ENCODE measurements at places on chromosomes 5 and 9. TPM values are rescaled to one million over a fixed set of nuclear protein-coding genes. Genes with fewer than 3 reads are reported as not detected.

DNA sequence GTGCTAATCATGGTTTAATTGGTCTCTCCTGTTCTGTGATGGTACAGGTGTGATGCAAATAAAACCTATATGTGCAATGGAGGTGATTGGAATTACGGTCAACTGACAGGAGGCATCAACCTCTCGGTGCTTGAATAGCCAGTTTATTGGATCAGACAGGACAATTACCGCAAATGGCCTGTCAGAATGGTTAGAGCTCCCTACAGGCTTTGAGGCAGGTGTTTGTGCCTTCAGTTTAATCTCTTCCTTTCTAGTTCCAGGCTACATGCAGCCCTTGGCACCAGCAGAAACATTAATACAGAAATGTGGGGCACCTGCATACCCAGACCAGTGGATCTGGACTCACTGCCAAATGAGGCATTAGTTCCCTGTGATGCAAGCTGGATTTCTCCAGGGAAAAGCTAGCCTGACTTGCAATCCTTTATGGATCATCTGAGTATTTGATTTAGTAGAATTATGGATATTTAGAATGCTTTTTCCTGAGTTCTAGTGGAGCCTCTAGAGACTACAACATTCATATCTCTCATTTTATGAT lies 128.6 kb downstream of the MAT2B start:
- DNase-seq, result no peak

- no peak for DNase-seq
Observed at GRCh38 chr5:35822511-35822910, 34.2 kb upstream of the IL7R start.

- no peak for DNase-seq
Observed at GRCh38 chr9:134316449-134317160, 9.7 kb upstream of the RXRA start.

DNA sequence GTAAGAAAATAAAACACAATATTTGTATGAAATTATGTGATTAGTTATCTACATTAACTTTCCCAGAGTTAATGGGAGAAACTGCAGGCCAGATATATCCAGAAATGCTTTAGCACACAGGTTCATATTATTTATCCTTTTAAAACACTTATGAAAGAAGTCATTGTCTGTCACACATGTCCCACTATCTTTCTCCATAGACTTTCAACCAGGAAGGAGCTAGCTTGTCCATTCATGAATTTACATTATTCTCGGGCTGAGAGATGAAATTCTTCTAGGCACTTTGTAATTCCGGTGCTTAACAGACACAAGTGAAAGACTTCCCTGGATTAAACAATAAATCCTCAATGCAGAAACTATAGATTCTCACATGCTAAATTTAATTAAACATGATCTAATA lies 1043.2 kb downstream of the CDH9 start:
- no peak for DNase-seq

DNA sequence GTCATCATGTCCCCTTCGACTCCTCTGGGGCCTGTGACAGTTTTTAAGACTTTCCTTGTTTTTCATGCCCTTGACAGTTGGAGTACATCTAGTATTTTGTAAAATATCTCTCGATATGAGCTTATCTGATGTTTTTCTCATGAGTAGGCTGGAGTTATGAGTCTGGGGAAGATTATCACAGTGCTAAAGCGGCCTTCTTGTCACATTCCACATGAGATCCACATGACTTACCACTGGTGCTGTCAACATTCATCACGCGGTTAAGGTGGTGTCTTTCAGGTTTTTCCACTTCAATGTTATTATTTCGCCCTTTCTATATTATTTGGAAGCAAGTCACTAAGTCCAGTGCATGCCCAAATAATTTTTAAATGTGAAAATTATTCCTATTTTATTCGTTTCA lies 17.1 kb upstream of the CAST start:
- DNase-seq, result no peak

- DNase-seq, result no peak
Observed at GRCh38 chr9:84331119-84331809, 9.3 kb downstream of the SLC28A3 start.

GRCh38 chr9:122354536-122355199 lies 16.2 kb upstream of the PTGS1 start:
- DNase-seq, result no peak

- no peak for DNase-seq
Observed at GRCh38 chr5:149363936-149364335, 6.1 kb downstream of the PCYOX1L start.

DNA sequence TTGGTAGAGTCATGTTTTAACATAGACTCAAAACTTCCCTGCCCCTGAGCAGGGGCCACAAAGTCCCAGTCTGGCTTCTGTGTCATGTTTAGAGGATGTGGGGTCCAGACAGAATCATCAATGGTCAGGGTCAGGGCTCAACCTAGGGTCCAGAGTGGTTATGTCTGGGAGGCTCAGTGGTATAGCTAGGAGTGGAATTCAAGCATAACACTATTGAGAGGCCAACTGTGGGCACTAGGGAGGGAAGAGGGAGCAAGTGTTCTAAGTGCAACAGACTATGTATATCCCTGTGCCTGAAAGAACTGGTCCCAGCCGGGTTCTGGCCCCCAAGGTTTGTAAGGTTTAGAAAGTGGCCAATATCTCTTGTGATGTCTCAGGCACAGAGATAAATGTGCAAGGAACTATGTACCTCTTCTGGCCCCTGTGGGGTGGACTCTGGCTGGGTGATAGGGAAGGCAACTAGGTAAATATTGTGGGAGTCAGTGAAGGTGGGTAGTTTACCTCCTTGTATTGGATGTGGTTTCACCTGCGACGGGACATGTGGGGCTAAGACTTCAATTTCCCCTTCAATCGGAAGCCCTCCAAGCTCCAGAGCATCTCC lies 14.0 kb downstream of the MYORG start:
- DNase-seq, result no peak

DNA sequence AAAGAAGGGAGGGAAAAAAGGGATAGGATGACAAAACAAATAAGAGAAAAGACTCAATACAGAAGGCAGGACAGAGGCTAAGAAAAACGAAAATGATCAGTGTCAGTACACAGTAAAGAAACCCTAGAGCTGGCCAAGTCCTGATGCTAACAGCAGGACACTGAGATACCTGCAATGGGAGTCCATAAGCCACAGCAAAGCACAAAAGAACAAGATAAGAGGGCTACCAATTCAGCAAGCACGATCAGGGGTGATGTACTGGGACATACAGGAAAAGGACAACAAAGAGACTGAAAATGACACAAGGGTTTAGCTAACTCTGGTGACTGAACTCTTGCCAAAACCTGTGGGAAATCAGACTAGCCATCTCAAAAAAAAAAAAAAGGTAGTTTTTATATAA lies 1072.6 kb upstream of the COX7C start:
- DNase-seq, result no peak

- DNase-seq, result no peak
Observed at GRCh38 chr5:136155078-136155477, 22.4 kb downstream of the SMAD5 start.

GRCh38 chr5:169065400-169065799 lies 235.5 kb downstream of the SLIT3 start:
- DNase-seq, result no peak

GRCh38 chr5:9125852-9126251 lies 420.0 kb downstream of the SEMA5A start:
- DNase-seq, result no peak

DNA sequence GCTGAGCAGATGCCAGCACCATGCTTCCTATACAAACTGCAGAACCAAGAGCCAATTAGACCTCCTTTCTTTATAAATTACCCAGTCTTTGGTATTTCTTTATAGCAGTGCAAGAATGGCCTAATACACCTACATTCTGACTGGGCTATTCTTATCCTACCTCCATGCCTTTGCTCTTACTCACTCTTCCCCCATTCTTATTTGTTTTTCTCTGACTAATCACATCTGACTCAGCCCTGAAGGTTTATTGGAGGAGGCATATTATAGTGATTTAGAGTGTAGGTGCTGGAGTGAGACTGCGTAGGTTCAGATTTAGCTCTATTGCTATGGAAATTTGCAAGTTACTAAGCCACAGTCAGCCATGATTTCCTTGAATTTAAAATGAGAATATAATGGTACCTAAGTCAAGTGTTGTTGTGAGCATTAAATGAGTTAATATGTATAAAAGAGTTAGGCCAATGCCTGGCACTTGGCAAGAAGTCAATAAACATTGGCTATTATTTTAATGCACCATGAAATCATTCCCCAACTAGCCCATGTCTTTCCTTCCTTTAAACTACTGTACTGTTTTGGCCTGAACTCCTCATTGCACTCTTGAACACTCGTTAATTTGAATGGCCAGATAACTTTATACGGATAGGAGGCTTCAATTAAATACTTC lies 531.2 kb upstream of the ZNF608 start:
- no peak for DNase-seq

- no peak for DNase-seq
Observed at GRCh38 chr9:8871796-8872445, 1072.3 kb upstream of the DMAC1 start.

GRCh38 chr9:30250872-30251271 lies 2133.6 kb upstream of the ACO1 start:
- no peak for DNase-seq

DNA sequence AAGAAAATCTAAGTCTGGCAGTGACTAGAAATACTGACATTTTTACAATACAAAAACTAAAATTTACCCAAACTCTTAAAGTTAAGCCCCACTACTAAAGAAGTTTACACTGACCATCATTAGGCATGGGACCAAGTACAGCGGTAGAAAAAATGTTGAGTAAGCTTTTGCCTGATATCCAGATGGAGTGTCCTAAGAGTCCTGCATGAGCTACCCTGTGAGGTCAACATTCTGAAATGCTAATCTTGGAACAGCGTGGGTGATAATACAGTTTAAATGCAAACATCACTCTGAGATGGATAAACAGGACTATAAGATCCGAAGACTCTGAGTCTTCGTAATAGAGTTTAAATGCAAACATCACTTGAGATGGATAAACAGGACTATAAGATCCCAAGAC lies 189.7 kb downstream of the DCP2 start:
- no peak for DNase-seq

GRCh38 chr9:96137671-96138429 lies 164.1 kb downstream of the HSD17B3 start:
- DNase-seq, result no peak

GRCh38 chr5:40485021-40485998 lies 194.4 kb upstream of the PTGER4 start:
- no peak for DNase-seq

DNA sequence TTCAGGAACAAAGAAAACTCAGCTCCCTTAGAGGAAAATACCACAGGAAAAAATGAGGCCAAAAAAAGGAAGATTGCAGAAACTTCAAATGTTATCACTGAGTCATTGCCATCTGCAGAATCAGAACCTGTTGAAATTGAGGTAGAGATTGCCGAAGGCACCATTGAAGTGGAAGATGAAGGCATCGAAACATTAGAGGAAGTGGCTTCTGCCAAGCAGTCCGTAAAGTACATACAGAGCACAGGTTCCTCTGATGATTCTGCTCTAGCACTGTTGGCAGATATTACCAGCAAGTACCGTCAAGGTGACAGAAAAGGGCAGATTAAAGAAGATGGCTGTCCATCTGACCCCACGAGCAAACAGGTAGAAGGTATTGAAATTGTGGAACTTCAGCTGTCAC lies 30.8 kb upstream of the NIM1K start:
- no peak for DNase-seq

DNA sequence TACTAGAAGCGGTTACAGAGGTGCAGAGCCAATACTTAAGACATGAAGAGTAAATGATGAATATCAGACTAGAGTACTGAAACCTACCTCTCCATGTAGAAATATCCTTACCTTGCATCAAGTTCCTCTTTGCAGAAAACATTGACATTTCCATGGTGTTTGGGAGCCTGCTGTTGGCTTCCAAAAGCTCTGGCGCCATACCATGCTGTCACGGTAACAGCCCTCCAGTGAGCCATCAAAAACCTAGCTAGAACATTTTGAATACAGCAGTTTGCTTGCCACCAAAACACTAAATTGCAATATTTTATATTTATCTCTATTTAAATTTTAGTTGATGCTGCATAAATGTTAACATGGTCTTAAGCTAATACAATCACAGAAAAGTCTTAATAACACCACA lies 144.1 kb upstream of the LRRTM2 start:
- DNase-seq, result no peak

DNA sequence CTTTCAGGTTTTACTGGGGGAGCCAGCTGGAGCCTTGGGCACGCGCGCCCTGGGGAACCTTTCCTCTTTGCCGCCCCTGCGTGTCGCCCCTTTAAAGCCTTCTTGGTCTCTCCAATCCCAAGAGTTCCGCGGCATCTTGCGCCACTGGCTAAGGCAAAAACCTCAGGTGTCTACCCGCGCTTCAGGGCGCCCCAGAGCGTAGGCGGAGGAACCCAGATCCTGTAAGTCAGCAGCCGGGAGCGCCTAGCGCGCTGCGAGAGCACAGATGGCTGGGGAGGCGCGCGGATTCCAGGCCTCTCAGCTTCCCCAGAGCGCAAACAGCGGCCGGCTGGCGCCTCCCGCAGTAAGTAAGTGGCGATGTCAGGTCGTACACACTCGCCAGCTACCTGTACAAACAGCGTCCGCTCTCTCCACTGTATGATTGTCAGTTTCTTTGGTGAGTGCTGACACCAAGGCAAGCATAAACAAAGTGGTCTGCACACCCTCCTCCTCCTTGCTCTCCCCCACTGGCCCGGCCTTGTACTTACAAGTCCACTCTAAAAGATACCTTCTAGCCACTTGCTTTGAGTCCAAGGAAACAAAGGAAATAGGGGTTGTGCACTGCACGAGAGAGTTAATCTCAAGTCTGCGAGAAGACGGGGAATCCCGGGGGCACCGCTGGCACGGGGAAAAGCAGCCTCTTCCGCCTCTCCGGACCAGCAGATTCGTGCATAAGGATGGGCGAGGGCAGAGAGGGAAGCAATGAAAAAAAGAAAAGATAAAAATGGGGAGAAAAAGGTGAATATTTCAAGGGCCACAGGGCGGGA lies 2.9 kb downstream of the HTR1A start:
- no peak for DNase-seq

The ANKRD18B gene
- polyA plus RNA-seq, result 1.1 TPM

The SPINK4 gene
- polyA plus RNA-seq, result not detected

The WNK2 gene
- polyA plus RNA-seq, result 23.8 TPM

The GABRA6 gene
- not detected for polyA plus RNA-seq

The PCDHA9 gene
- 0.01 TPM for polyA plus RNA-seq

The CCL27 gene
- 0.28 TPM for polyA plus RNA-seq

The THOC3 gene
- polyA plus RNA-seq, result 45.5 TPM

The FOXD1 gene
- polyA plus RNA-seq, result 15.9 TPM

The SLC22A4 gene
- 6.2 TPM for polyA plus RNA-seq

The NOP16 gene
- 23.5 TPM for polyA plus RNA-seq

The IFNA2 gene
- polyA plus RNA-seq, result not detected

The SIT1 gene
- 0.28 TPM for polyA plus RNA-seq

The NIPSNAP3A gene
- polyA plus RNA-seq, result 61.6 TPM

All from right renal pelvis (tissue), 4 donors.